ENCODE measurements at places on chromosomes 12 and 14.

- DNase-seq: no peak
Observed at GRCh38 chr14:66233591-66233990, 252.6 kb upstream of the CCDC196 start.

DNA sequence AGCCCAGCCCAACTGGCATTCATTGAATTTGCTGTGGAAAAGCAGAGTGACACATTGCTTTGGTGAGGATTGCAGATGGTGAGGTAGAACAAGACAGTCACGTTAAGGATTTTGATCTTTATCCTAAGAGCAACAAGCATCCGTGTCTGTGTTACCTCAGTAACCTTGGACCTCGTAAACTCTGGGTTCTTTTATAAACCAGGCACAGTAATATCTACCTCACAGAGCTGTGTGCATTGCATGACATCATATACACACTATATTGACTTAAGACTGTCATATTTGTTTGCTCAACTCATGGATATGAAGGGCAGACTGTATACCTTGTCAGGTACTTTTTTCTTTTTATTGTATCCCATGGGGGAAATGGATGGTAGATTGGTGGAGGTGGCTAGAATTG lies 156.2 kb downstream of the ETV6 start:
- DNase-seq: no peak

GRCh38 chr12:97425802-97426491 lies 36.7 kb upstream of the RMST start:
- DNase-seq: no peak

DNA sequence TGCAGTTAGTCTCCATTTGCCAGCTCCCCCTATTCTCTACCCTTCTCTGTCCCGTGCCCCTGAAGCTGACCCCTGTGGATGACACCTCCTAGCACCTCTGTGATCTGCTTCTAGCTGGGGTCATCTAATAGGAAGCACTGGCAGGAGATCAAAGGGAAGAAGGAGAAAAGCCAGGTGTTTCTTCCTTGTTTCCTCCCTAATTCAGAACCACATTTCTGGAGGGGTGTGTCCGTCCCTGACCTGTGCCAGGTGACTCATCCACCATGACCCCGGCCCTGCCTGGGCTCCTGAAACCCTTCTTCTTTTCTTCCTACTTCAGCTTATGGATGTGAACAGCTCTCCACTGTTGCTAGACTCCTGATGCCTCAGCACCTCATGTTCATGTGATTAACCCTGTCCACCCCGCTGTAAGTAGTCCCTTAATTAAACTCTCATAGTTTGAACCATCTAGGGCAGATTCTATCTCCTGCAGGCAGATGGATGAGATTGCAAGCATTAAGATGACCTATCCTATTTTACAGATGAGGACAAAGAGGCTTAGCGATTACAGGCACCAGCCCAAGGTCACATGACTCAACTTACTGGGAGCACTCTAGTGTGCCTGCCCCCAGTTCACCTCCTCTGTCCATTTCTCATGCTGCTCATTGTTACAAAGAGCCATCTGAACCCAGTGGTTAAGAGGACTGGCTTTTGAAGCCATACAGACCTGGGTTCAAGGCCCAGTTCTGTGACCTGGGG lies 770.5 kb downstream of the MED13L start:
- no peak for DNase-seq

- no peak for DNase-seq
Observed at GRCh38 chr12:92641291-92641690, 61.5 kb upstream of the PLEKHG7 start.

DNA sequence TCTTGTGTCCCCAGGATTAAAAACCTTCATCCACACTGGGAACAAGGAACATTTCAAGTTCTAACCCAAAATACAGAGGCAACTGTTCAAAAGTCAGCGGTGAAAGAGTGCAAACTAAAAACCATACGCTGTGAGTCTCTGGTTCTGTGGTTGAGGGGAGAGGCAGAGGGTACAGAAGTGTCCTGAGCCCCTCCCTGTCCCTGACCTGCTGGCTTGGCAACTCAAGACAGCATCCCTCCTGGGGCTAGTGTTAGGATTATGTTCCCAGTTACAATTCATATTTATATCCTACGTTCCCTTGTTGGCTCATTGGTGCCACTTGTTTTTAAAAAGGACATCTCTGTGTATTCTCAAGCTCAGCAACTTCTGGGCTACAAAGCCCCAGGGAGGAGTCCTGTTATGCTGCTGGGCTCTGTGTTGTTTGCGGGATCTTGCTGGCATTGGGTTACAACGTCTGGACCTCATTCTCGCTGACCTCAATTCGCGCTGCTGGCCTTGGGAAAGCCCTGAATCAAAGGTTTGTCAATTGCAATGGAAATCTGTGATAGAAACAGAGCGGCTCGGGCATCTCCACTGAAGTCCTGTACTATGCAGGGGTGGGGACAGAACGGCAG lies 420.8 kb downstream of the FUT8 start:
- DNase-seq: no peak

- DNase-seq: no peak
Observed at GRCh38 chr14:100789460-100790417, 36.2 kb upstream of the MEG3 start.

DNA sequence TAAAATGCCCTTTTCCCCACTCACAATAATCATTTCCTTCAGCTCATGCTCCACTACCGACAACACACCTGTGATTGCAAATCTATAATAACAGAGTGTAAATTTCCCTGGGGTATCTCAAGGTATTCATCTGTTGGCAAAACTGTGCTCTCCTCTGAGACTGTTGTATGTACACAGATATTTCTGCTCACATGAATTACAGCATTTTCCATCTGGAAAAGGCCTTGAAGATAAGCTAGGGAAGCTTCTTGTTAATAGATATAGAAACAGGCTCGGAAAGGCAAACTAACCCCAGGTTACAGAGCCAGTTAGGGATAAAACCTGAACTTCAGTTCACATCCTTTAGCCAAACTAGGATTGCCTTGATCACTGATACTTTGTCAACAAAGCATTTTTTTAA lies 210.4 kb upstream of the KRR1 start:
- no peak for DNase-seq

DNA sequence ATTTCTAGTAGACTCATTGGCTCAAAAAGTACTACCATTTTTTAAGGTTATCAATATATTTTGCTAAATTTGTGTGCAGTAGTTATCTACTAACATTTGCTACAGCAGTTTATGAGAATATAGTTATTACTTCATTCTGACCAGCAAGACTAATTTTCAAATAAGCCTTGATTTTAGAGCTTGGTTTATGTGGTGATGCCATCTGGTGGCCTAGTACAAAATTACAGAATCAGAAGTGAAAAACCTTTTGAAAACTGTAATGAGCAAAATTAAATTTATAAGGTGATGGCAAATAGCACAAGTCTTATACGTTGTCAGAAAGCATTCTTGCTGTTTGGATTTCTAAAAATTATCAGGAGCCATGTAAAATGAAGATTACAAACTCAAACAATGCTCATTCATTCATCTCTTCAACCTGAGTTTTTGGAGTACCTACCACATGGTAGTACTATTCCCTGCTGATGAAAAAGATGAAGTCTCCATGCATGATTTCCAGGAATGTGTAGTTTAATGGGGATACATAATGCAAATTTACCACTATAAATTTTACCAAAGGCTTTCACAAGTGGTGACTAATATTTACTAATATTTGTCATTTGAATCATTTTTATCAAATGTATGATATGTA lies 51.0 kb downstream of the MAGOHB start:
- DNase-seq: no peak

DNA sequence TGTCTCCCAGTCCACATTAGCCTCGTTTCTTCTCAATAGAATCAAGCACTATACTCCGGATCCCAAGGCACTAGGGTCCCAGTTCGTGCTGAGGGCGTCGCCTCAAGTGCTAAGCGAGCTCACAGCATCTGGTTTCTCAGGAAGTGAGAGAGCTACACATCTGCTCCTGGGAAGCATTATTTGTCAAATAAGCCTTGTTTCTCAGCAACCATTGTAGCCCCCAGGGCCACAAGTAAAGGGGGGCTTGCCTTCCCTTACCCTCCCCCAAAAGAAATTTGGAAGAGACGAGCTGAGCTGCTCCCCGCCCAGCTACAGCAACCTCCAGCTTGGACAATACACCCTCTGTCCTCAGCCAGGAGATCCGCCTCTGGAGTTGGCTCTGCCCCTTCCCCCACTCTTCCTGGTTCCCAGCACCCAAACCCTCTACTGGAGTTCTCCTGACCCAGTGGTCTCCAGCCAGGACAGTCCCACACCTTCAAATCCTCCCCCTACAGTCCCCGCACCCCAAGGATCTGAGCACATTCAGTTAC lies 5.7 kb upstream of the TNS2 start:
- peak; percentile 68 for DNase-seq

GRCh38 chr12:106720696-106721095 lies 53.8 kb upstream of the RIC8B start:
- DNase-seq: no peak

GRCh38 chr12:12983420-12984035 lies 16.5 kb downstream of the HEBP1 start:
- DNase-seq: no peak

GRCh38 chr14:99675951-99676350 lies 8.1 kb upstream of the CYP46A1 start:
- no peak for DNase-seq

DNA sequence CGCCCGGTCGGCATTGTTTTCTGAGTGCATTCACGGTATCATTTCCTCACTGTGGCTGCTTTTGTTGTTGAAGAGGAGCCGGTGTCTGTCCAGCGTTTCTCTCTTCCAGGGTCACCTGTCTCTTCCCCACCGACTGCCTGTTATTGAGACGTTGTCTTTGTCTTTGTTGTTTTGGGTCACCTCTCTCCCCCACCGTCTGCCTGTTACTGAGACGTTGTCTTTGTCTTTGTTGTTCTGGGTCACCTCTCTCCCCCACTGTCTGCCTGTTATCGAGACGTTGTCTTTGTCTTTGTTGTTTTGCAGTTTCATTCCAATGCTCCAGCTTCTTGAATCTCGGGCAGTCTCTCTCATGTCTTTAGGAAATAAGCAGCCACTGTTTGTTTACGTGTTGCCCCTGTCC lies 69.9 kb downstream of the DDX51 start:
- DNase-seq: no peak

DNA sequence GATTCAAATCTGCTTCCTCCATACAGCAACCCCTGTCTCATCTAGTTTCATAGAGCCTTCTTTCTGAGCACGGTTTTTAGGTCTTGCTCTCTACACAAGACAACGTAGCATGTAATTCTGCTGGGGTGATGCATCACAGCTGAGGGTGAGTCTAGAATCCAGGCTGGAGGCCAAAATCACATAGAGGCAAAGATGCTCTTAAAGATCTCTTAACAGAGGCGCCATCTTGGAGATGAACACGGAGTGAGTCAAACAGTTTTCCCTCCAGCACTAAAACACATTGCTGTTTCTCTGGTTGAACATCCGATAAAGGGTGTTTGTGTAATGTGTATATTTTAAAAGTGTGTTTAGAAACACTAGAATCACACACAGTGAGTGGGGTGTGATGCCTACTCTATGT lies 78.9 kb downstream of the NOS1 start:
- no peak for DNase-seq

DNA sequence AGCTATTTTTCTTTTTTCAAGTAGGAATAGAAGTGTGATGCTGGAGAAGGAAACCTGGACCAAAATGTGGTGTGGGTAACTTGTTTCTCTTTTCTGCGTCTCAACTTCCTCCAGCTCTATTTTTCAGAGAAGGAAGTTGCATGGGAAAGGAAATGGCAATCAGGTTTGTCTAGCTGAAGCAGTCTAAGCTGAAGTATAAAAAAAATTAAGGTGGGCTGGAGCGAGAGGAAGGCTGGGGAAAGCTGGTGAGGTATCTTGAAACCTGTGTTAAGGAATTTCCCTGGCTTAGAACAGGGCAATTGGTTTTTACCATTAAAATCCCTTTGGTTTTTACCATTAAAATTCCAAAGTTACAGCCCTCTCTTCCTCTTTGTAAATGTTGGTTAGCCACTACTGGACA lies 34.2 kb upstream of the NINJ2 start:
- DNase-seq: no peak

DNA sequence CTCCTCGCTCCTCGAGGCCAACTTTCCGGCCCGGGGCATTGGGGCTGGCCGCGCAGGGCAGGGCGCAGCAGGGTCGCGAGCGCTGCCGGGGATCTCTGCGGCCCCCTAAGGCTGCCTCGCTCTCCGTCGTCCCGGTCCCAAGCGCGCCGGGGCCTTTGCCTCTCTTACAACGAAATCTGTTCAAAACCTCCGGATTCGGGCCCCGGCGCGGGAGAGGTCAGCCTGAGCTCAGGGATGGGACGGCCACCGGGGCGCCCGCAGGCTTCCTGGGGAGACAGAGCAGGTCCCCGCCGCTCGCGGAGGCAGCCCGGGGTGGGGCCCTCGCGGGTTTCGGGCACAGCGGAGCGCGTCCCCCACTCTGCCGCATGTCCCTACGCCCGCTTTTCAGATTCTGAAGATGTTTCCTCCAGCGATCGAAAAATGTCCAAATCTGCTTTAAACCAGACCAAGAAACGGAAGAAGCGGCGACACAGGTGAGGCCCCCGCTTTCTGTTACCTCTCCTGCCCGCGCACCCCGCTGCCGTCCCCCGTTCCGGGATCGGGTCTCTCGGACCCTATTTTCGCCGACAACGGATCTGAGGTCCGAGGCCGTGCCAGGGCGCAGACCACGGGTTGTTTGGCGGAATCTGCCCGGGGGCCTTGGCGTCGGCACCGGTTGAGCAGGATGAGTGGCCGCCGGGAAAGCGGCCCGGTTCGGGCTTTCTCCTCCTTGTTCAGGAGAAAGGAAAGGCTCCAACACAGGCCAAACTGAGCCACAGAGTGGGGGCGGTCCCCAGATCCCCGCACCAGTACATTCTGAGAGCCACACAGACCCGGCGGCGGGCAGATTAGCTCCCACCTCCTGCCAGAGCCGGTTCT lies 1.8 kb downstream of the VSX2 start:
- DNase-seq: peak; percentile 60

DNA sequence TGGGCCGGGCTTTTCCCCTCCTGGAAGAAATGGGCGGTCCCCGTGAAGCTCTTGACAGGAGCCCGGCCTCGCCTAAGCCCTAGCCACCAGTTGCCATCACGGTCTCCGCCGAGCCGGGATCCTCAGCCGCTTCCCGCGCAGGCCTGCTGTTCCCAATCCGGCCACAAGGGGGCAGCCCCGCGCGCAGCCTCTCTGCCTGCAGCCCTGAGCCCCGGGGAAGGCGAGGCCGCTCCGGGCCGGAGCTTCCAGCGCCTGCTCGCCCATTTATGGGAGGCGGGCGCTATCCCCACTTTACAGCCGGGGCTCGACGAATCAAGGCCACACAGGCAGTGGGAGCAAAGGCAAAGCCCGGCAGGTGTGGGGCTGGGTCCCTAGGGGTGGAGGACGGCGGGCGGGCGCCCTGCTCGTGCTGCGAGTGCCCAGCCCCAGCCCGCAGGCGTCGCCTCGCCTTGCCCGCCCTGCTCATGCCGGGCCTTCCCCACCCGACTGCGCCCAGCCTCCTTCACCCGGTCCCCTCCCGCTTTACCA lies 61.5 kb downstream of the LGMN start:
- DNase-seq: peak; percentile 92

Data from right forelimb (tissue), 1 donor.